A673 (cell line): ENCODE measurements at places on chromosomes 6 and 20.
A peak's percentile ranks its signal among the peaks of the same experiment; 100 is the strongest.

- no peak for DNase-seq
Observed at GRCh38 chr20:2833761-2834160, 6.7 kb downstream of the PCED1A start.

- DNase-seq: peak; percentile 37
Observed at GRCh38 chr20:39829661-39830060, 859.4 kb downstream of the MAFB start.

DNA sequence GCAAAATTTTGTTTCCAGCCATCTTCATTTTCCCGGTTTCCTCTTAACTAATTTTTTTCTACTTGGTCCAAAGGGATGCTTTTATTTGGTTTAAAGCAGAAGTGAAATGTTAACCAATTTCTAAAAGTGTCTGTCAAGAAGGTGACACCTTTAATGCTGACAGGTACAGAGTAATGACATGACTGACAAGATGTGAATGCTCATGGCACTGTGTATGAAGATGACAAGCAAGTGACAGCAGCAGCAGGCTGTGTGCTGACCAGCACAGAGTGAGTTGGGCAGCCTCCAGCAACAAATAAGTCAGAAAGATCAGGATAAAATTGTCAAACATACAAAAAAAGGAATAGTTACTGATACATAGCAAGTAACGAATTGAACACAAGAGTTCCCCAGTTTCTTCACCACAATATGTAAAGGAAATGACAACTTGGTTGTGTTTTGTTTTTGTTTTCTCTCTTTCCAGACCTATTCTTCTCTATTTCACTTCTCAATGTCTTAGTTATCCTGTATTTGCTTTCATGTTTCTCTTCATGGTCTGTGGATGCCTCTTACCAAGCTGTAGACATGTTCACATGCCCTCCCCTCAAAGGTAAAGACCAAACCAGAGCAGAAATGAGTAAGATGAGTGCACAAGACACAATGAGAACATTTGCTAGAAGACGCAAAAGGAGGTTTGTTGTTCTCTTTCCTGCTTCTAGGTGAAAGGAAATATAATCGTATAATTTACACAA is 174.9 kb downstream of the FRK start:
- no peak for DNase-seq

DNA sequence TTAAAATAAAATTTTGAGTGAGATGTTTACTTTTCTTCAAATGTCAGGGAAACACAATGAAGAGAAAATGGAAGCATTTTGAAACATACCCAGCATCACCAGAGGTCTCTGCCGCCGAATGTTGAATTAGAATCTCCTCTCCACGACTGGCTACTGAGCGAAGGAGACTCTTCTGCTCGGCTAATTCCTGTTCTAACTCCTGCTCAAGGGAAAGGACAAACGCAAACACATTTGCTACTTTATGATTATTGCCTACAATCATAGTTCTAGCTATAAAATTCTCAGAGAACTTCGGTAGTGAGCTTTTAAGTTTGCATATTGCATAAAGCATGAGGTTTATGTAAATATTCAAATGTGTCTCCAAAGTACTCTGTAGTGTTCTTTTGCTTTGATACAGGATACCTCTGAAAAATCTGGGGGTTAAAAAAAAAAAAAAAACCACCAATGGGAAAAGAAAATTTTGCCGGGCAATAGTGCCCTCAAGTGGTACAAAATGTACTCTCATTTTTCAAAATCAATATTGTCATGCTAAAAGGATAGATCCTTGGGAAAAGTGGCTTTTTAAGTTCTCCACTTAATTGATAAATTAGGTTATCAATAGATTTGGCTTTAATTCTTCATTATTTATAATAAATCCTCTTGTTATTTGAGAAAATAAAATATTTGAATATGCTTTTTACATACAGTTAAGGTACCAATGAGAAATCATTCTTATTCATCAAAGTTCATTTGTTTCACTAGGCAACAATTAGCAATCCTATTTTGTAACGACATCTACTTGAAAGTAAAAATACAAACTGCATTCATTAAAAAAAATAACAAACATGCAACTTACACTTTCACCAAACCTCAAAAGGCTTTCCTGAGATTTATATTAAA is 369.0 kb downstream of the SYNE1 start:
- peak; percentile 52 for DNase-seq

- DNase-seq: no peak
Observed at GRCh38 chr6:143600821-143601220, 76.9 kb upstream of the PHACTR2 start.
